ENCODE measurements at places on chromosomes 5 and 9.

DNA sequence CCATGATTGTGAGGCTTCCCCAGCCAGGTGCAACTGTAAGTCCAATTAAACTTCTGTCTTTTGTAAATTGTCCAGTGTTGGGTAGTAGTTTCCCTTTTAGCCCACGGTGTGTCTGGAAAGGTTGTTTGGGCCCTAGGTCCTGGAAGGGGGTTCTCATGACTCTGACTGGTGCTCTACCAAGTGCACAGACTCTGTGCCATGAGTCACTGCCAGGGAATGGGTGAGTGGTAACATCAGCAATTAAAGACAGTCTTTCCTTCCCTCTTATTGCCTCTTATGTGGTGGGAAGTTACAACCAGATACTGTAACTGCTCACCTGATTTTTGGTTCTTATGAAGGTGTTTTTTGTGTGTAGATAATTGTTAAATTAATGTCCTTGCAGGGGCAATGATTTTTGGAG, 141.2 kb downstream of the PRDM9 start:
- DNase-seq, result no peak

DNA sequence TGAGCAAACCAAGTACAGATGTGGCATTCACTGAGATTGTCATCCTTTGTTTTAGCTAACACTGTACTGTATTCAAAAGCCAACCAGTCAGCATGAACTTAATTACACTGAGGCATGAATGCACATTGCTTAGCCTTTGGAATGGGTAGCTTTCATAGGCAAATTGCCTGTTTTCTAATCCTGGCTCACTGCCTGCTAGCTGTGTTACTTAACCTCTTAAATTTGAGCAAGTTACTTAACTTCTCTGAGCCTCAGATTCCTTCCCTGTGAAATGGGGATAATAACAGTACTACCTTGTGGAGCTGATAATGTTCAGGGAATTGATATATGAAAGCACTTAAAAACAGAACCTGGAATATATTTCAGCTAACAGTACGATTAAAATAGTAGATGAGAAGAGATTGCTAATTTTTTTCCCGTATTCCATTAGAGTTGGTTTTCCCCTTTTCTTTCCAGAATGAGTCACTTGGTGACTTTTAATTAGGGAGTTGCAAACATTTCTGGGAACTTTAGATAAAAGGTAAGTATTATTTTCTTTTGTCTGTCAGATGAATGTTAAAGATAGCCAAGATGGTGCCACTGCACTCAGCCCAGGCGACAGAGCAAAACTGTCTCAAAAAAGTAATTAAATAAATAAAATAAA, 43.9 kb downstream of the ARRDC3 start:
- DNase-seq, result no peak

DNA sequence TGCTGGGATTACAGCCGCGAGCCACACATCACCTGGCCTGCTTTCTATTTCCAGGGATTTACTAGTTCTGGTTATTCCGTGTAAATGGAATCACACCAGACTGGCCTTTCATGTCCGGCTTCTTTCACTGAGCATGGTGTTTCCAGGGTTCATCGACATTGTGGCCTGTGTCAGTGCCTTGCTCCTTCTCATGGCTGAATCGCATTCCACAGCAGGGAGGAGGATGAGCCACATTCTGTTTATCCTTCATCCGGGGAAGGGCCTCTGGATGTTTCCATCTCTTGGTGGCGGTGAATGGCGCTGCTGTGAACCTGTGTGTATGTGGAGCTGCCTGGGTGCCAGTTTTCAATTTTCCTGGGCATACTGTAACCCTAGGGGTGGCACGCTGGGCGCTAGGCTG, 58.7 kb upstream of the RNU6ATAC start:
- no peak for DNase-seq

- no peak for DNase-seq
Observed at GRCh38 chr9:14303100-14303499, 10.8 kb downstream of the NFIB start.

GRCh38 chr9:16143947-16144890, 591.4 kb downstream of the CCDC171 start:
- DNase-seq, result no peak

- DNase-seq, result no peak
Observed at GRCh38 chr9:123217128-123217654, 51.2 kb downstream of the STRBP start.

DNA sequence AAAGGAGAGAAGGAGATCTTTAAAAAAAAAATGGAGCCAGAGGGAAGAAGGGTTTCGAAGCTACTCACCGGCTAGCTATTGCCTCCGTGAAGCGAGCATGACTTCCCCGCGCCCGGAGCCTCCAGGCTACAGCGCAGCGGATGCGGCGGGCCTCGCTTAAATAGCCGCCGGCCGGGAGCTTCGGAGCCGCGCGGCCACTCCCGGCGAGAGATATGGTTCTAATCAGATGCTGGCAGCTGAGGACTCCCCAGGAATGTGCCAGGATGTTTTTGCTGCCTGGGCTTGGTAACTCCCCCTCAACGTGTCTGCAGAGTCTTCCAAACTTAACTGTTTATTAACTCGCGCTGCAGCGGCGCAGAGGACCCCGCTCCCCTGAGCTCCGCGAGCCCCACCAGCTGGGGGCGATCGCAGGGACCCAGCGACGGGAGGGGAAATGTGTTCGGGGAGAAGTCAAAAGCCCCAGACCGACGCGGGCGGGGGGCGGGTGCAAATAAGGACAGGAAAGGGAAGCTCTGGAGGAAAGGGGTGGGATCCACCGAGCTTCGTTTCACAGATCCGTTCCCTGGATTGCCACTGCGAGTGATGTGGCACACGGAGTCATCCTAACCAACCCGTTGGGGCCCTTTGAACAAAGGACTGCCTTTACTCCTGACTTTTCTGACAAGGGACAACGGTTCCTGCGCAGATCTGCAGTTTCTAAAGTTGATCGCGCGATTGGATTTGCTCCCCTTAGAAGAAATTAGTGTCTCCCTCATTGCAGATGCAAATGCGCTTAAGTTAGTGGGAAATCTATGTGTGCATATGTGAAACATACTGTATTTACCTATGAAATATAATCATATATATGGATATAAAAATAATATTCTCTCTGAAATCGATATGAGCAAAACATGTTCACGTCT, at the start of gene DAB2:
Gene DAB2 (minus strand): TSS at position 245 of the 902 bp plus-strand sequence. CDS start 30,660 bp downstream, outside the sequence.
- no peak for DNase-seq

DNA sequence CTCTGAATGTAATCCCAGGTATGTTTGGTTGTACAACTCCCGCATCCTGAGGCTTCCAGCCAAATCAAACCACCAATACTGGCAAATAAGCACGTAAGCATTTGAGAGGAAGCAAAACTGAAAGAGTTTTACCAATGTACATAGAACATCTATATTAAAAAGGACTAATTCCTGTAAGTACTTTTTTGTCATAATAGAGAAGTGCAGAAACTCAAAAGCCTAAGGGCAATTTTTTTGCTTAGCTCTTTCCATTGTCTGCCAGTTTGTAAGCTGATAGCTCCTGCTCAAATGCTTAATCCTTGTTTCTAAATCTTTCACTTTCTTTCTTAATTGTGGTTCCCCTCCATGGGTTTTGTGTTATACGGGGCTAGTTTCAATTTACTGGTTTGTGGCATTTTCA, 1151.8 kb downstream of the CDH12 start:
- no peak for DNase-seq

- no peak for DNase-seq
Observed at GRCh38 chr5:65623482-65623881, 651 bp downstream of the TRIM23 start.

DNA sequence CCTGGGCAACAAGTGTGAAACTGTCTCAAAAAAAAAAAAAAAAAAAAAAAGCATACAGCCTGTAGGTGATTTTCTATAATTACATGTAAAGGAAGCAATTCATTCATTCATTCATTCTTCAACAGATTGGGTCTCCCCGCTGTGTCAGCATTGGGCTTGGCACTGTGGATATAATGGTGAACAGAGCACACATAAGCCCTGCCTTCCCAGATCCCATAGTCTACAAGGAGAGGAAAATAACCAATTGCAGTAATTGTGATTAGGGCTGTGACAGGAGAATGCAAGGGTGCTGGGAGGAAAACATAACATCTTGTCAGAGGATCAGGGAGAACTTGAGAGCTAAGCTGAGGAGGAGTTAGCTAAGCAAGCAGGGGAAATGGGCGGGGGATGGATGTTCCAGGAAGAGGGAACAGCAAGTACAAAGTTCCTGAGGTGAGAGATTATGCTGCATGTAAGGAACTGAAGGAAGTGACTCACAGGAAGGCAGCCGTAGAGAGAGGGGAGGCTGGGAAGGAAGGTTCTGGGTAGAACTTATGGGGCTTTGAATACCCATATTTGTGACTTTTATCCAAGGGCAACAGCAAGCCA, 24.0 kb upstream of the KLF9 start:
- no peak for DNase-seq

DNA sequence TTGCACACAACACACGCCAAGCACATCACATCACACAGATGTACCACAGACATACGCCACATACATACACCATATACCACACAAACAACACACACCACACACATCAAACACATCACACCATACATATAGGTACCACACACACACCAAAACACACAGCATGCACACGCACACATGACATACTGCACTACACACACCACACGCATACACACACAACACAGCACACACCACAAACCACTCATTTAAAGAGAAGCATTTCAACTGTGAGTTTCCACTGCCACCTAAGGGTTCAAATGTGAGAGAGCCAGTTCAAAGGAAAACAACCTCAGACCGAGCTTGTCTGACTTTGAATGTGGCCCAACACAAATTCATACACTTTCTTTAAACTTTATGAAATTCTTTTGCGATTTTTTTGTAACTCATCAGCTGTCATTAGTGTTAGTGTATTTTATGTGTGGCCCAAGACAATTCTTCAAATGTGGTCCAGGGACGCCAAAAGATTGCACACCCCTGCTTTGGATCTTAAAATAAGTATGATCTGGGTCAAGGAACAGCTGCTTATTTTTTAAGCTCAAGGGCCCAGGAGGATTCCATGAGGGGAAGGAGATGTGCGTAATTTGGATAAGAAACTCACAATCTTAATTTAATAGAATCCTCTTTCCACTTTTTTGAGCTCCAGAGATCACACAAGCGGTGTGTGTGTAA, 494.6 kb downstream of the GADD45G start:
- DNase-seq, result no peak

DNA sequence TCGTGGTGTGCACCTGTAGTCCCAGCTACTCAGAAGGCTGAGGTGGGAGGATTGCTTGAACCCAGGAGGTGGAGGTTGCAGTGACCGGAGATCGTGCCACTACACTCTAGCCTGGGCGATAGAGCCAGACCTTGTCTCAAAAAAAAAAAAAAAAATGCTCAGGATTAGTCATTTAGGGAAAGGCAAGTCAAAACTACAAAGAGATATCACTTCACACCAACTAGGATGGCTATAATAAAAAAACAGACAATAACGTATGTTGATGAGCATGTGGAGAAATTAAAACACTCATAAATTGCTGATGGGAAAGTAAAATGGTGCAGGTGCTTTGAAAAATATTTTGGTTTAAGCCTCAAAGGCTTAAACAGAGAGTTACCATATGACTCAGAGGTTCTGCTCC, 6.3 kb upstream of the ANKRD34B start:
- no peak for DNase-seq

GRCh38 chr5:104045987-104046386, 483.4 kb upstream of the NUDT12 start:
- no peak for DNase-seq

- no peak for DNase-seq
Observed at GRCh38 chr9:89716559-89716958, 111.7 kb downstream of the GADD45G start.

- no peak for DNase-seq
Observed at GRCh38 chr5:56301069-56301468, 67.9 kb upstream of the ANKRD55 start.

Measured in GM13977 (cell line).